ENCODE measurements at places on chromosomes 12 and 14.

- DNase-seq, result no peak
Observed at GRCh38 chr12:84355561-84355960, 557.0 kb downstream of the SLC6A15 start.

DNA sequence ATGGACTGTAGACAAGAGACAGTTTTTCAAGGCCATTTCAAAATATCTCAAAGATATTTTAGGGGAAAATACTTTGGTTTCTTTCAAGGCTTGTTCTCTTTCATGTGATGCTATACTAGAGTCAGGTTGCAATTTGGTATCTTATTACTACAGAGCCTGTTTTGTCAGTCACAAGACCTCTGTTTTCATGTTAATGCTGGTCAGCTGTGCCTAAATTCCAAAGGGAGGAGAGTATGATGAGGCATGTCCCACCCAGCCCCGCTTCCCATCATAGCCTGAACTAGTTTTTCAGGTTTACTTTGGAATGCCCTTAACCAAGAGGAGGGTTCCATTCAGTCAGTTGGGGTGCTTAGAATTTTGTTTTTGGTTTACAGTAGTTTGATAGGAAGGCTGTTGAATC is 52.6 kb downstream of the GPHB5 start:
- DNase-seq, result peak; percentile 7

GRCh38 chr12:112126911-112127310 is 1.6 kb downstream of the TRAFD1 start:
- DNase-seq, result no peak

GRCh38 chr12:18427520-18427919 is 166.2 kb downstream of the PIK3C2G start:
- no peak for DNase-seq

DNA sequence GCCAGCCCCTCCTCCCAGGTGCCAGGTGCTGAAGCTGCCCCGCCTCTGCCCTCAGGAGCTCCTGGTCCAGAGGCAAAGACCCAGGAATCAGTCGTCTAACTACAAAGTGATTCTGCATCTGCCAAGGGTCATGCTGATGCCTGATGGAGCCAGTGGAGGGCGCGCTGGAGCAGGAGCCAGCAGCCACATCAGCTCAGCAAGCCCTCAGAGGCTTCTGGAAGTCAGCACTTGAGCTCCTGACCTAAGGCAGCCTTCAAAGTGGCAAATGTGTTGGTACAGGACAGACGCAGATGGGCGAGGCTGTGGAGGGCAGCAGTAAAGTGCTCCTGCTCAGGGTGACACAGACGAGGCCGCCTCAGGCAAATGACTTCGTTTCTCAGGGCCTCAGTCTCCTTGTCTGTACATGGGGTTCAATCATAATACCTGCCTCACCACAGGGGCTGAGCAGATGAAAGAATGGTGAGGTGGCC is 10.9 kb downstream of the C12orf43 start:
- peak; percentile 28 for DNase-seq

DNA sequence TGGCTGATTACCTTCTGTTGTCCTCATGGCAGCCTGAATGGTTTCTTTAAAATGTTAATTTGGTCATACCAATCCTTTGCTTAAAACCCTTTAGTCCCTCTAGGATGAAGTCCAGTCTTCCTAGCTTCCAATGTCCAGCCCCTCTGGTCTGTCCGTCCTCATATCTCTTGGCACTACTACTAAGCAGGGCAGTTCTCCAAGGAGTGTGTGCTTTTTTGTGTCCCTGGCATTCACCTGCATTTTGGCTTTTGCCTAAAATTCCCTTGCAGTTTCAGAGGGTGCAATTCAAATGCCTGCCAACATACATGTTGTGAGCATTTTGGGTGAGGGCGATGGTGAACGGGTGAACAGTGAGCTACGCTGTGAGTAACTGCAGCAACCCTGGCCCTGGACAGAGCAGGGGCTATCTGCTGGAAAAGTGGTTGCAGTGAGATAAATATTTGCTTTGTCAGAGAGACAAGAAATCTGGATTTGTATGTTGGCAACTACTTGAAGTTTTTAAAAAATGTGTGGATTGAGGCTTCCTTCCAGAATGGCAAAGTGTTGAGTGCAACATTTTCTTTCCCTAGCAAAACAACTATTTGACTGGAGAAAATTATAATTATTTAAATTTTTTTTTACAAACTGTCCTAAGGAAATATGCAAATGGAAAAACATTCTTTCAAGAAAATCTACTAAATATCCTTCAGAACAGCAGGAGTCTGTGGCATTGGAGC is 14.6 kb downstream of the GALNT8 start:
- no peak for DNase-seq

DNA sequence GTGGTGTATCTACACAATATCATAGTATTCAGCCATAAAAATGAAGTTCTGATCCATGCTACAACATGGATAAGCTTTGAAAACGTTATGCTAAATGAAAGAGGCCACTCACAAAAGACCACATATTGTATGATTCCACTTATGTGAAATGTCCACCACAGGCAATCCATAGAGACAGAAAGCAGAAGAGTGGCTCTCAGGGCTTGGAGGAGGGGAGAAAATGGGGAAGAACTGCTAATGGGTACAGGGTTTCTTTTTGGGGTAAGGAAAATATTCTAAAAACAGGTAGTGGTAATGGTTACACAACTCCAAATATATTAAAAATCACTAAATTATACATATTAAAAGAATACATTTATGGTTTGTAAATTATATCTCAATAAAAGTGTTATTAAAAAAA is 16.5 kb downstream of the SCNN1A start:
- DNase-seq, result no peak

GRCh38 chr12:65532162-65532561 is 253.7 kb downstream of the MSRB3 start:
- no peak for DNase-seq

DNA sequence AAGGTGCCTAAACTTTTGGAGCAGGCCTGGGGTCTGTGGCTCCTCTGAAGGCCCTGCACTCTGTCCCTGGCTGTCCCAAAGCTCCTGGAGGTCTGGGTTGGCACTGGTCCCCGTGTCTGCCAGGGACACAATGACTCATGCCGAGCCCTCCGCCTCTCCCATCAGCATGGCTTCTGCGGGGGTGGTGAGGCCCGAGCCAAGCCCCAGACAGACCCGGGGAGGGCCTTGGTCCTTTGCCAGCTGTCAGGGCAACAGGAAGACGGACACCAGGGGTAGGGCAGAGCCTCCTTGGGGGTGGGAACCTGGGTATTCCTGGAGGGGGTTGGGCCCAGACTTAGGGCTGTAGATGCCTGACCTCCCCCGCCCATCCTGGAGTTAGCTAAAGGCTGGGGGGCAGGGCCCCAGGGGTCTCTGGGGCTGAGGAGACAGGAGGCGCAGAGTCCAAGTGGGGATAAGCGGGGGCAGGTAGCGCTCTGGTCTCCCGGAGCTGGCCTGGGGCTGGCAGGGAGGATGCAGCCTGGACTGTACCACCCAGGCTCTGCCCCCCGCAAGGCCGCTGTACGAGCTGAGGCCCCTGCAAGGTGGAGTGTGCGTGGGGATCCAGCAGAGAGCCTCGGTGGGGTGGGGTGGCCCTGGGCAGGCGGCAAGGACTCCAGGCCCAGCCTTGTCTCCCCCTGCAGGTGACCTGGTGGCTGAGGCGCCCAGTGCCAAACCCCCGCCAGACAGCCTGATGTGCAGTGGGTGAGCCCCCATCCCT is 16.4 kb upstream of the PUS1 start:
- no peak for DNase-seq

DNA sequence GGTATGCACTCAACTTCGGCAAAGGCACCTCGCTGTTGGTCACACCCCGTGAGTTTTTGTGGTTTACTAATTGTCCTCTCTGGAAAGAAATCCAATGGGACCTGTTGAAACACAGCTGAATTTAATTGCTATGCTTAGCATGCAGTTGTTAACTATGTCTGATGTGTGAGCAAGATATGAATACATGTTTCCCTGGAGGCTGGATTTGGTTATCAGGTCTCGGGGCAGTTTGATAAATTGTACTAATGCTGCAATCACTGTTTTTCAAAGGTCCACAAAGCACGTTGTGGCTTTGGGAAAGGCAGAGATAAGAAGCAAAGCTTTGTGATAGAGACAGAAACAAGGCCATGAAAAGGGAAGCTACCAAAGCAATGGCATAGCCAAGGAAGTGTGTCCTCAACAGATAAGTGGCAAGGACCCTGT is 91.3 kb downstream of the DAD1 start:
- no peak for DNase-seq

GRCh38 chr14:102218688-102219087 is 79.0 kb downstream of the WDR20 start:
- no peak for DNase-seq

DNA sequence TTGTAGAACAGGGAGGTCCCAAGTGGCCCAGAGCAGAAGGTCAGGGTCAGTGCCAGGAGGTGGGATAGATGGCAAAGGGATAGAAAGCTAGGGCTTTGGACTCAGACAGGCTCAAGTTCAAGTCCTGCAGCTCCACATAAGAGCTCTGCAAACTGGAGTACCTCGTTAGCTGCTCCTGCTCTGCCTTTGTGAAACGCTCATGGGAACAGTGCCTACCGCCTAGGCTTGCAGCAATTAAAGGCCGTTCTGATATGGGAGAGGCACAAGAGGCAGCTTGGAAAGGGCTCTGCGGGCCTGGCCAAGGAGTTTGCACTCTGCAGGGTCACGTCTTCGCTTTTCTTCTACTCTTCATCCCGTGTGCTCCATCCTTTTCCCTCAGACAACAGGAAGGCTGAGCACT is 54.1 kb downstream of the MAP1LC3B2 start:
- DNase-seq, result no peak

DNA sequence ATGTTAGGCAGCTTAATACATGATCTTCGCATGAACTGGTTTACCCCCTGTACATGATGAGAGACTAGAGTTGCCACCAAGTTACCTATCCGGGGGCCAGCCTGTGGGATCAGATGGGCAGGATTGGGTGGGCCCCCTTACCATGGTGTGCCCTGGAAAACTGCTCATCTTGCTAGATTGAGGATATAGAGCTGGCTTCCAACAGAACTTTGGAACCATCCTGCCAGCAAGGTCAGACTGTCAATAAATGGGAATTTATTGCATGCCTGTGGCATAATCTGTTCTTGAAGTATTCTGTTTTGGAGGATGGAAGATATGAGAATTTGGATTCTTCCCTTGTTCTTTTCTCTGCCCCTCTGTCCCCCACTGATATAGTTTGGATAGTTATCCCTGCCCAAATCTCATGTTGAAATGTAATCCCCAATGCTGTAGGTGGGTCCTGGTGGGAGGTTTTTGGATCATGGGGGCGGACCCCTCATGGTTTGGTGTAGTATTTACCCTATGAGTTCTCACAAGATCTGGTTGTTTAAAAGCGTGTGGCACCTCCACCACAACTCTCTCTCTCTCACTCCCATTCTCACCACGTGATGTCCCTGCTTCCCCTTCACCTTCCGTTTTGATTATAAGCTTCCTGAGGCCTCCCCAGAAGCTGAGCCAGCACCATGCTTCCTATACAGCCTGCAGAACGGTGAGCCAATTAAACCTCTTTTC is 3.7 kb upstream of the TM9SF1 start:
- no peak for DNase-seq

GRCh38 chr14:79781882-79782281 is 429.4 kb downstream of the DIO2 start:
- no peak for DNase-seq

GRCh38 chr14:59272633-59273032 is 84.2 kb downstream of the DAAM1 start:
- DNase-seq, result no peak

GRCh38 chr14:50357753-50358395 is 38.8 kb downstream of the CDKL1 start:
- no peak for DNase-seq

DNA sequence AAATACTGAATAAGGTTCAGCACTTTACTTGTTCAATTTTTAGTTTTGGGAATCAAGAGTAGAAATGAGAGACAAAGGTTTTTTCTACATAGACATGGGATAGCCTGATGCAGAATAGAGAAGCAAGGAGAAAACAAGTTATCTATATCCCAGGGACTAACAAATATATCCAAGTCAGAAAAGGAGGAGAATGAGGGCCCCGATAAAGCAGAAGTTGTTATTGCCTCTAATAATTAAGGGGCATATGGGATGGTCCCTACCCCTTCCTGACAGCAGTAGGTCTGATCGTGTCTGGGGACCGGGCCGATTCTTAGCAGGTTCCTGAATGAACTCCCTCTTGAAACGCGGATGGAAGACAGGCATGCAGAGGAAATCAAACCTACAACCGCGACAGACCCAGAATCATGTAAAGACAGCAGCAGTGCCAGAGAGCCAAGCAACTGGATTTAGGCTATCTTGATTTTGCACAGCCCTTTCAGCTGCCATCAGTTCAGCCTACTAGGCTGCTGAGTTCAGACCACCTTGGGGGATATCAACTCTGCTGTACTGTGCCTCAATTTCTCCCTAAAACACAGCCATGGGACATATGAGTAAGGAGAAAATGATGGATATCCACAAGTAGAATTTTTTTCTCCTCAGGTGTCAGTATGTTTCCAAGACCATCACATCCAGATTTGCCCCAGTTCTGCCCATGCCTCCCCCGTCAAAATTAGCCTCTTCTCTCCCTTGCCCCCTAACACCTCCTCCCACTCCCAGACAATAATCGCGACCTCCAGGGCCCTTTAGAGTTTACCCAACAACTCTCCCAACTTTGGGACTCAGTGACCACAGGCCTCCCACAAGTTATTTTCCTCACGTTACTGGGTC is 706 bp downstream of the PRMT5 start:
- DNase-seq, result no peak

- DNase-seq, result peak; percentile 22
Observed at GRCh38 chr12:29428633-29429032, 47.7 kb upstream of the ERGIC2 start.

DNA sequence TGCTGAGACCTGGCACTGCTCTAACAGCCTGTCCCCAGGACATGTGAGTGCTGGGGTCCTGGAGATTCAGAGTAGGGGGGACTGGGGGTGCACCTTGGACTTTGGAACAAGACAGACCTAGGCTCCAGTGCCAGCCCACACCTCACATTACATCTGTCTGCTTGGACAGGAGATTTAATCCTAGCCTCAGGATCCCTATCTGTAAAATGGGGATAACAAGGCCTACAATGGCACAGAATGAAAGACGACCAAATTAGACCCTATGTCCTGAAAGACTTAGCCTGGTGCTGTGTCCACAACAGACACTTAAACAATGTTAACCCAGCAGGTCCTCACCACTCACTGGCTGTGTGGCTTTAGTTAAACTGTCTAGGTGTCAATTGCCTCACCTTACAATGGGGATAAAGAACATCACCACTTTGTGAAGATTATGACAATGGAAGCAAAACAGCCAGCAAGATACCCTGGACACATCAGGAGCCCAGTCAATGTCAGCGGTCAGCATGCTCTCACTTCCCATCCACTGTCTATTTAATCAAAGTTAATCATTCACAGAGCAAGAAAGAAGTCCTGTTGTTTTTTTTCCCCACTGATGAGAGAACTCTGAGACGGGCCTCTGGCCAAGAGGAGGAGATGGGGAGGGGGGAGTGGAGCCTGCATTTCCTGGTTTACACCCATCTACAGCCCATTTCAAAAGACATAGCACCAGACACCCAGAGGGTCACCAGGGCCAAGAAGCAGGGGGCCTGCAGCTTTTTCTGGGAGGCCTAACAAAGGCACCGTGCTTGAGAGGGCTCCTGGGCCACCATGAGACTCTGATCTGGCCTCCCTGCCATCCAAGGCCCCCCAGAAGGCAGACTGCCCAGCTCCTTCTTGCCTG is 40.6 kb downstream of the ACTN1 start:
- DNase-seq, result no peak

- no peak for DNase-seq
Observed at GRCh38 chr12:47214771-47215170, 135.0 kb upstream of the AMIGO2 start.

All from foreskin melanocyte (primary cell).